ENCODE measurements at places on chromosomes 6 and 20. TPM values are rescaled to one million over a fixed set of nuclear protein-coding genes. Genes with fewer than 3 reads are reported as not detected.

Gene BCAS1
- total RNA-seq = 28.1 TPM

Gene CCR6
- total RNA-seq = not detected

DNA sequence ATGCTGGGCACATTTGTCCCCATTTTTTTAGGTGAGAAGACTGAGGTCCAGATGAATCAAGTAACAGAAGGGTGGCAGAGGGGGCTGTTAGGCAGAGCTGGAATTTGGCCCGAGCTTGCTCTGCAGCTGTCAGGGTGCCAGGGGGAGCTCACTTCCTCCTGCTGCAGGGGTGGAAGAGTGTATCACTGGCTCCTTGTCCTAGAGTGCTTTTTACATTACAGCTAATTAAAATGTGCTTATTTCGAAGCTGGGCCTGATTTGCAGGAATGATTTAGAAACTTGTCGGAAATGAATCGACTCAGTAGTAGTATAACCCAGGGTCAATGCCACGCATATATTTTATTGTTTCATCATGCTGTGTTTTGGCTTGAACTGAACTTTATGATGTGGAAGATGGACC is 11.1 kb downstream of the TOX2 start:
- DNase-seq = no peak

GRCh38 chr6:23735151-23735550 is 390.9 kb upstream of the NRSN1 start:
- DNase-seq = no peak

DNA sequence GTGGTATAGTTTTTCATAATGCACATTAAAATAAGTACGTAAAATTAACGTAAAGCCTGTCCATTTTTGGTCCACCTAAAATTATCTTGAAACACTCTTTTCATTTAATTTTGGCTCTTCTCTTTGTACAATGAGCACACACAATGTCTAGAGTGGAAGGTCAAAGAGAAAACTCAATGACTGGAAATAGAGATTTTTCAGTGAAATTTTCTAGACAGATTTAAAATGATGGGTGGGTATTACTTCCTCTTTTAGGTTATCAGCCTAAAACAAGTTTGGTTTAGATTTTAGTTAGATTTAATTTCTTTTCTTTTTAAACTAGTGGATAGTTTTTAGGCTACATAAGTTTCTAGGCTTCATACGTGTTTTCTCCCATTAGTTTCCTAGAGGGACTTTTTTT is 24.9 kb downstream of the DSE start:
- no peak for DNase-seq

Gene DLL1
- total RNA-seq = 5.9 TPM

DNA sequence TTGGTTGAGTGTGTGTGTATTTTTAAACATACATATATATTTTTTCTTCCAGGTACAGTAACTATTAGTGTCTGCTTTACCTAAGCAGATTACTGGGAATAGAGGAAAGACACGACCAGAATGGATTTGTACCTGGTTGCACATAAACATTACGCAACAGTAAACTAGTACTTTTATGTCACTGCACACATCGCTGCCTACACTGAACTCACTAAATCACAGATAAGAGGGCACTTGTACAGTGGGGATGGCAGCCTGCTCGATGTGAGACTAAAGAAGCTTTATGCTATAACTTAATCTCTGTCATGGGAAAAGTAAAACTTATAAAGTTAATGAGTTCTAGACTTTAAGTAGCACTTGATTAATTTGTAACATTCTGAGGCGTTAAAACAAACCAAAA is 89.5 kb upstream of the SIM1 start:
- no peak for DNase-seq

DNA sequence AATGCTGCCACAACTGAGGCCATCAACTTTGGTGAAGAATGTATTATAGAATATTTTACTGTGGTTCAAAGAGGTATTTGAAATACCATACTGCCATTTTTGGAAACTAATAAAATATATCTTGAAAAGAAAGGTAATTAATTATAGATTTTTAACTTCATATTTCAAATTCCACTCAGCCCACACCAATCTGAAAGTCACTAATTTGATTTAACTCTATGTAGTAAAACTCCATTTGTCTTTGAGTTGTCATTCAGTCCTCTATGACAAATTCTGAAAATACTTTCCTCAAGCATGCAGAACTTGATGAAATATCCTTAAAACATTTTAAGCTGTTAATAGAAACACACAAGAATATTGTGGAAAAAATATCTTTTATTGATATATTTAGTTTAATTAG is 1196.7 kb upstream of the CITED2 start:
- no peak for DNase-seq

GRCh38 chr20:10090588-10091166 is 55.9 kb downstream of the ANKEF1 start:
- DNase-seq = no peak

GRCh38 chr20:2509468-2509781 is 710 bp upstream of the ZNF343 start:
- no peak for DNase-seq

Gene ZBTB2
- 14.2 TPM for total RNA-seq

DNA sequence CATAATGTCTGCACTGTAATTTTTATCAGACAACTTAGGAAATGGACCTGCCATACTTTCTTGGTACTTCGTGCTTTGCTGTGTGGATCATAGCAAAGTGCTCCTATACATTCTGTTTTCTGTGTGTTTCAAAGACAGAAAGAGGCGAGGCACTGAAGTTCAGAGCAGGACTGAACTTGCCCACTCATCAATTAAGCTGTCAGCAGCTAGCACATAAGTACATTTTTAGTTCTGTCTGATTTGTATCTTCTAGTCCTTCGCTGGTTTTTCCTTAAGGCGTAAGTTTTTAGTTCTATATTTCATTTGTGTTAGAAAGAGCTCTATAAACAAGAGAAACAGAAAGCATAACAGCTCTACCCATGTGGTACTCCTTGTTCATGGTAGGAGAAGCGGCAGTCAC is 42.1 kb downstream of the MAP3K4 start:
- DNase-seq = peak; percentile 23

DNA sequence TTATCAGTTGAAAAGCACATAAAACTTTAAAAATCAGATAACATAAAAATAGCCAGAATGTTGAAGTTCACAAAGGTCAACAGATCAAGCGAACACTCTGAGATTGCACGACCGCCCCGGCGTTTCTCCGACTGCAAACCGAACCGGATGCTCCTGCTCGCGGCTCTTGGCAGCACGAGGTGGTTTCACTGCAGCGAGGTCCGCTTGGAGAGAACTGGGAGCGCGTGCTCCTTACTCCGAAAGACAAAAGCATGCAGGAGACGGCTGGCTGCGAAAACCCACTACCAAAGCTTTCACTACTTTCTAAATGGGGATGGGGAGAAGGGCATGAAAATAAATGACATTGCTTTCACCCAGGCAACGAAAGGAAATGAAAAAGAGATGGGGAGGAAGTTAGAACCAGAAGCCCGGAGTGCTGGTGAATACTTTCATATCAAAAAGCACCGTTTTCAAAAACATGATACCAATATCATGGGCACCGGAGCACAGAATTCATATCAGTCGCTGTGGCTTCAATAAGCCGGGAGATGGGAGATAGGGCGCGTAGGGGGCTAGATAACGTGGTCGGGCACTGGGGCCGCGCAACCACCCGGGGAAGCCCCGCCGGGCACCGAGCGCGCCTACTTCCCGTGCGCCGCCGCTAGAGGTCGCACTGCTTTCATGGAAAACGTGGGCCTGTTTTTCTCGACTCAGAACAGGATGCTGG is 8.3 kb upstream of the ANKRD60 start:
- no peak for DNase-seq

- DNase-seq = no peak
Measured at GRCh38 chr6:47256361-47256760, 53.3 kb downstream of the TNFRSF21 start.
